ENCODE measurements at places on chromosomes 6 and 20.

- H3K4me1 ChIP-seq: no peaks in the 10 kb centered on the region
- H3K27me3 ChIP-seq: peaks cover 2% of the 10 kb centered on the region
- no peak overlapping the region for H3K4me3 ChIP-seq
- DNase-seq: no peak
Measured at GRCh38 chr6:146244630-146245143, 215.8 kb downstream of the GRM1 start.

DNA sequence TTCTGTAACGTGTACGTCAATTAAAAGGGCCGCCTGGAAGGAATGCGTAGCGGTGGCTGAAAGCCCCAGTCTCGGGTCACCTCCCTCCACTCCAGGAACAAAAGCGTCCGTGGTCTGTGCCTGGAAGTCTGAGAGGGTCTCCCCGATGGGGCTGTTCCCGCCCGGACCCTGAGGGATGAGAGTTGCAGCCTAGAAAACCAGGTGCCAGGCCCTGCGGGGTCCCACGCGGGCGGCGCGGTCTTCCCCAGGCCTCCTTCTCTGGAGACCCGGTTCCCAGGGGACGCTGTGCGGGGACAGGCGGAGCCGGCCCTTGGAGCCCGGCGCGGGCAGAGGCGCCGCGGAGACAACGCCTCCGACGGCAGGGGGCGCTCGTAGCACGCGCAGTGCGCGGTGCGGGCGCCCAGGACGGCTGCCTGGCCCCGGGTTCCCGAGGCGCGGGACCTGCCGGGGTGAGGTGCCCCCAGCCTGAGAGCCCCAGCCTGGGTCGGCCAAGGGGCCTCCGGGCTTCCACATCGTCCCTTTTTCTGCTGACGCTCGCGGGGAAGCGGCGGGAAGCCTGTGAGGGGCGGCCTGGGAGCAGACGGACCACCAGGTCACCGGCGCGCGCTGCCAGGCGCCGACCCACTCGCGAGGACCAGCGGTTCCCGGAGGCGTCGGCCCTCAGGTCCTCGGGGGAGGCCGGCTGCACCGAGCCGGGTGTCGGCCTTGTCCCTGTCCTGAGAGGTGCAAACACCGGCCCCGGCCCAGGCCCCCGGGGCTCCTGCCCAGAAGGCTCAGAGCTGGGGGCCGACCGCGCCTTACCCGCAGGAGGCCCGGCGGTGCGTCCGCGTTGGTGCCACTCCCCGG is 5.3 kb upstream of the FOXC1 start:
- H3K27me3 ChIP-seq: peaks cover 82% of the 10 kb centered on the region
- H3K4me3 ChIP-seq: no peak overlapping the region
- H3K27ac ChIP-seq: no peak overlapping the region
- H3K36me3 ChIP-seq: no peaks in the 10 kb centered on the region

- no peak for DNase-seq
- no peak overlapping the region for H3K27ac ChIP-seq
- H3K36me3 ChIP-seq: no peaks in the 10 kb centered on the region
- peaks cover 10% of the 10 kb centered on the region for H3K4me1 ChIP-seq
Measured at GRCh38 chr20:44728801-44729443, 13.8 kb downstream of the CCN5 start.

- peaks cover 3% of the 10 kb centered on the region for H3K27me3 ChIP-seq
- no peak overlapping the region for H3K27ac ChIP-seq
- no peak for DNase-seq
- H3K4me3 ChIP-seq: no peak overlapping the region
Measured at GRCh38 chr20:22944062-22944461, 91.0 kb upstream of the SSTR4 start.

GRCh38 chr6:25886066-25886465 is 12.0 kb upstream of the SLC17A3 start:
- H3K4me3 ChIP-seq: no peak overlapping the region
- DNase-seq: no peak
- H3K27me3 ChIP-seq: no peaks in the 10 kb centered on the region
- H3K27ac ChIP-seq: no peak overlapping the region
- no peaks in the 10 kb centered on the region for H3K4me1 ChIP-seq

GRCh38 chr6:69286331-69286730 is 510.5 kb downstream of the LMBRD1 start:
- H3K4me1 ChIP-seq: no peaks in the 10 kb centered on the region
- H3K36me3 ChIP-seq: no peaks in the 10 kb centered on the region
- DNase-seq: no peak
- H3K27ac ChIP-seq: no peak overlapping the region

GRCh38 chr20:43915211-43916072 is 790 bp downstream of the TOX2 start:
- H3K4me1 ChIP-seq: peaks cover 43% of the 10 kb centered on the region
- peak overlapping the region; percentile 78 for H3K4me3 ChIP-seq

DNA sequence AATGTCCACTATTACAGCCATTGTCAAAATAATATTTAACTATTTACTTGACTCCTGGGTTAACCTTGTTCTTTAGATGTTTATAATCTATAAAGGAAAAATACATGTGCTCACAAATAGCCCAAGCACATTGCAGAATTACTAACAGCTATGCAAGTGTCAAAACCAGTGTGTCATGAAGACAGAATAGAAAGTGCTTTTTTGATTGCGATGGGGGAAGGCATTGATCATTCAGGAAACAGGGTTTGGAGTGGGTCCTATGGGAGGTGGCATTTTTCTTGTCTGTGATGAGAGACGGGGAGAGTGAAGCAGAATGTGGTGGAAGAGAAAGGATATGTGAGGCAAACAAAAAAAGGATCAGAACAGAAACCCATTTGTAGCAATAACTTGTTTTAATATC is 1.0 kb upstream of the AGPAT4 start:
- H3K27me3 ChIP-seq: peaks cover 5% of the 10 kb centered on the region
- peaks cover 21% of the 10 kb centered on the region for H3K4me1 ChIP-seq
- no peaks in the 10 kb centered on the region for H3K36me3 ChIP-seq
- H3K4me3 ChIP-seq: no peak overlapping the region
- no peak overlapping the region for H3K27ac ChIP-seq

- DNase-seq: peak; percentile 58
- peak overlapping the region; percentile 78 for H3K27ac ChIP-seq
- H3K36me3 ChIP-seq: no peaks in the 10 kb centered on the region
- peaks cover 61% of the 10 kb centered on the region for H3K4me1 ChIP-seq
- H3K27me3 ChIP-seq: no peaks in the 10 kb centered on the region
- peak overlapping the region; percentile 23 for H3K4me3 ChIP-seq
Measured at GRCh38 chr20:46552460-46553420, 2.3 kb upstream of the OCSTAMP start.

- no peak overlapping the region for H3K27ac ChIP-seq
- H3K4me1 ChIP-seq: peaks cover 17% of the 10 kb centered on the region
- peaks cover 18% of the 10 kb centered on the region for H3K36me3 ChIP-seq
- no peak for DNase-seq
- H3K27me3 ChIP-seq: no peaks in the 10 kb centered on the region
Measured at GRCh38 chr6:144695858-144696533, 410.9 kb downstream of the UTRN start.

DNA sequence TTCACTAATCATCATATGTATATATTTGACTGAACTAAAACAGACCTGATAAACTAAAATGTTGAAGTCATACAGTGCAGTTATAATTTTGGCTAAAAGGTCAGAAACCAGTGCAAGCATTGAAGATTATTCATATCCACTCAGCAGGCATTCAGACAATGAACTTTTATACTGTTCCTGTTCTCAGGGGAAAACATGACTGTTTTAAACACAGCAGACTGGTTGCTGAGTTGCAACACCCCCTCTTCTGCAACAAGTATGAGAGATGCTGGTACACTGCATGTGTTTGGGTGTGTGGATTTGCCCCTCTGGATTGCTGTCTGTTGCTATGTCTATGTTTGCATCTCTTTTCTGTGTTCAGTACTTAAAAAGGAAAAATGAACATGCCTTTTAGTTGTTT is 206.8 kb downstream of the EYA4 start:
- H3K4me3 ChIP-seq: no peak overlapping the region
- H3K27me3 ChIP-seq: no peaks in the 10 kb centered on the region
- DNase-seq: no peak
- H3K36me3 ChIP-seq: no peaks in the 10 kb centered on the region
- no peaks in the 10 kb centered on the region for H3K4me1 ChIP-seq

- no peak for DNase-seq
- no peaks in the 10 kb centered on the region for H3K36me3 ChIP-seq
- no peak overlapping the region for H3K27ac ChIP-seq
- peaks cover 13% of the 10 kb centered on the region for H3K4me1 ChIP-seq
Measured at GRCh38 chr6:160133441-160134336, 12.1 kb downstream of the SLC22A1 start.

- no peaks in the 10 kb centered on the region for H3K36me3 ChIP-seq
- peak overlapping the region; percentile 67 for H3K4me3 ChIP-seq
- no peak for DNase-seq
- peaks cover 40% of the 10 kb centered on the region for H3K27me3 ChIP-seq
Measured at GRCh38 chr6:152636021-152636608, 1.0 kb downstream of the SYNE1 start.

GRCh38 chr20:31963889-31964288 is 4.1 kb upstream of the XKR7 start:
- H3K4me3 ChIP-seq: no peak overlapping the region
- peaks cover 36% of the 10 kb centered on the region for H3K27me3 ChIP-seq
- H3K27ac ChIP-seq: no peak overlapping the region

DNA sequence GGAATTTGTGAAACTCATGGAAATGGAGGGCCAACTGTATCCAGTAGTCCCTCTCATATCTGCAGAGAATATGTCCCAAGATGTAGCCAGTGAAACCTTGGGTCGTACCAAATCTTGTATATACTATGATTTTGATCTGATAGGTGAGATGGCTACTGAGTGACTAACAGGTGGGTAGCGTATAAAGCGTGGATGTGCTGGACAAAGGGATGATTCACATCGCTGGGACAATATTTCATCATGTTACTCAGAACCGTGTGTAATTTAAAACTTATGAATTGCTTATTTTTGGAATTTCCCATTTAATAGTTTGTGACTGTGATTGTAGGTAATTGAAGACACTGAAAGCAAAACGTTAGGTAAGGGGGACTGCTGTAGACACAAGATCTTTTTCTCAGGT is 144.1 kb downstream of the SMAP1 start:
- no peak for DNase-seq
- no peaks in the 10 kb centered on the region for H3K27me3 ChIP-seq
- H3K36me3 ChIP-seq: peaks cover 3% of the 10 kb centered on the region
- no peak overlapping the region for H3K4me3 ChIP-seq
- no peak overlapping the region for H3K27ac ChIP-seq
- no peaks in the 10 kb centered on the region for H3K4me1 ChIP-seq

GRCh38 chr6:40852779-40853373 is 186.1 kb downstream of the UNC5CL start:
- no peak overlapping the region for H3K4me3 ChIP-seq
- peak; percentile 14 for DNase-seq
- no peaks in the 10 kb centered on the region for H3K36me3 ChIP-seq

DNA sequence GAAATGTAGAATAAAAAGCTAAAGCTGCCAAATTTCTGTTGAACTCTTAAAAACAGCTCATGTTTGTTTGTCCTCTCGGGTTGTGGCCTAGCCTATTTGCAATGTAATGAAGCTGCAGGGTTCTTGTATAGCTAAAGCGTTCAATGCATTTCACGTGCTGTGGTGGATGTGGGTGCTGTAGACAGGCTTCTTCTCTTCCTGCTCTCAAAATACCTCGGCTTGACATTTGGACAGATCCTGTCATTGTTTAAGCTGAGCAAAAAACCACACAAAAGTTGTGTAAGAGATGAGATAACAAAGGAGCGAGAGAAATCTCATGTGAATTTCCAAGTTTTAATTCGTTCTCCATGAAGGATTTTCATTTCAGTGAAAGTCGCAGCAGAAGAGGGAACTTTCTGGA is 196.3 kb upstream of the UST start:
- H3K27me3 ChIP-seq: peaks cover 16% of the 10 kb centered on the region
- no peak overlapping the region for H3K4me3 ChIP-seq
- no peaks in the 10 kb centered on the region for H3K36me3 ChIP-seq
- no peak for DNase-seq
- peaks cover 4% of the 10 kb centered on the region for H3K4me1 ChIP-seq

DNA sequence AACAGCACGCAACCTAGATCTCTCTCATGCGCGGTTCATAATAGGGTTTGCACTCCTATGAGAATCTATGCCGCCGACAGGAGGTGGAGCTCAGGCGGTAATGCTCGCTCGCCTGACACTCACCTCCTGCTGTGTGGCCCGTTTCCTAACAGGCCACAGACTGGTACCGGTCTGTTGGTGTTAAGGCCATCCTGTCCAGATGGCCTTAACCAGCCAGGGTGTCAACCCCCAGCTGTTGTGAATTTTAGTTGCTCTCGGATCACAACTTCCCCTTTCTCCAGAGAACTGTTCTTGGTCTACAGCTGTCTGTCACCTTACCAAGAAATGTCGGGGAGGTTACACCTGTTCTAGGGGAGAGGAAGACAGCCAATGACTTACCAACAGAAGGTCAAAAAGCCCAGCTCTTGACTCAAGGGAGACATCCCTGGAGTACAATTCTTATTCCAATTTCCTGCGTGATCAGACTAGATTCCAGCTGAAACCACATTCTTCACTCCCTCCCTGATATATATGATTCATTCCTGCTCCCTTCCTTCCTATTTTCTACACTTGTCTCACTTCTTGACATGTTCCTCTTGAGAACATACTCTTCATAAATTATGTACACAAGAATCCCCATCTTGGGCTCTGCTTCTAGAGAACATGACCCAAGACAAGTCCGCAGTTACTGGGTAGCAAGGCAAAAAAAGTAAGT is 23.1 kb upstream of the DNAAF9 start:
- no peak for DNase-seq
- no peak overlapping the region for H3K4me3 ChIP-seq
- no peak overlapping the region for H3K27ac ChIP-seq
- H3K36me3 ChIP-seq: no peaks in the 10 kb centered on the region
- H3K27me3 ChIP-seq: peaks cover 6% of the 10 kb centered on the region

- H3K36me3 ChIP-seq: peaks cover 2% of the 10 kb centered on the region
- H3K4me3 ChIP-seq: no peak overlapping the region
- no peaks in the 10 kb centered on the region for H3K27me3 ChIP-seq
- H3K27ac ChIP-seq: no peak overlapping the region
- peaks cover 24% of the 10 kb centered on the region for H3K4me1 ChIP-seq
Measured at GRCh38 chr20:57654998-57655808, 35.0 kb upstream of the ZBP1 start.

GRCh38 chr6:37550191-37550831 is 50.6 kb upstream of the CCDC167 start:
- H3K4me3 ChIP-seq: no peak overlapping the region
- H3K36me3 ChIP-seq: no peaks in the 10 kb centered on the region
- H3K4me1 ChIP-seq: peaks cover 52% of the 10 kb centered on the region
- H3K27me3 ChIP-seq: no peaks in the 10 kb centered on the region
- no peak overlapping the region for H3K27ac ChIP-seq
- no peak for DNase-seq

DNA sequence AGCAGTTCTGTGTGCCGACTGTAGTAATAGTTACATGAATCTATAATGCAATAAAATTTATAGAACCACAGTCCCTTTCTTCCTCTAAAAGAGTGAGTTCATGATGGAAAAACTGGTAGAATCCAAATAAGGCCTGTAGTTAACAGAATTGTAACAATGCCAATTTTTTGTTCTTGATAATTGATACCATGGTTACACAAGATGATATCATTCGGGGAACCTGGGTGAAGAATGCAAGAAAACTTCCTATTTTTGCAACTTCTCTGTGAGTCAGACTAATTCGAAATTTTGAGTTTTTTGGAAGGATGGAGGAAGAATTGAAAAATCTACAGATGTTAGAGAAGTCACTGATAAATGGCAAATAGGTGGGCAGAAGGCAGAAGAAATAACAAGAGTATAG is 381.8 kb downstream of the CDKAL1 start:
- peaks cover 29% of the 10 kb centered on the region for H3K36me3 ChIP-seq
- DNase-seq: no peak
- H3K4me1 ChIP-seq: peaks cover 16% of the 10 kb centered on the region
- no peak overlapping the region for H3K27ac ChIP-seq

GRCh38 chr6:107114926-107115694 is at the start of gene BEND3:
Gene BEND3 (minus strand): TSS chr6:107115515. CDS start chr6:107099285, 16,230 bp downstream.
- H3K36me3 ChIP-seq: peaks cover 2% of the 10 kb centered on the region
- peaks cover 21% of the 10 kb centered on the region for H3K4me1 ChIP-seq
- peak within 1 kb of the TSS; percentile 76 for H3K27ac ChIP-seq
- H3K4me3 ChIP-seq: peak within 1 kb of the TSS; percentile 76

- peaks cover 17% of the 10 kb centered on the region for H3K4me1 ChIP-seq
- no peak overlapping the region for H3K4me3 ChIP-seq
- no peak overlapping the region for H3K27ac ChIP-seq
- no peaks in the 10 kb centered on the region for H3K36me3 ChIP-seq
Measured at GRCh38 chr6:15058200-15059061, 187.4 kb upstream of the JARID2 start.

All from activated naive CD8-positive, alpha-beta T cell treated with anti-CD3 and anti-CD28 coated beads, Interleukin-2, amount 50 U/mL, for 24 hours (primary cell).